Erythroblast (primary cell): ENCODE measurements at places on chromosomes 1 and 21.
A peak's percentile ranks its signal among the peaks of the same experiment; 100 is the strongest.

GRCh38 chr1:36653850-36654249 is 171.1 kb upstream of the CSF3R start:
- no peak for DNase-seq

GRCh38 chr21:38920631-38921398 is 115.1 kb downstream of the ETS2 start:
- no peak for DNase-seq

DNA sequence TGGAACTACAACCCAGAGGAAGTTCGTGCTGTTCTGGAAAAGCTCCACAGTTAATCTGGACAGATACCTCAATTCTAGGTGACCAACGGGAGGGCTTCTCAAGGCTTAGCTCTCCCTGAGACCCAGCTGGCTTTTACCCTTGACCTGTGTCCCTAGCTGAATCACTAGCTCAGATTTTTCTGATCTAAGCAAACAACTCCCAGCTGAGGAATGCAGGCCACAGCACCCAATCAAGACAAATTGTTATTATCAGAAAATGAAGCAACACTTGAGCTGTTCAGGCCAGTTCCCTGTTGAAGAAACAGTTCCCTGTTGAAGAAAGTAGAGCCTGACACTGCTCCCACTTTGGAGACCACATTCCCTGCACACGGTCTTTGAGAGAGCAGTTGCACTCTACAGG is 16.0 kb downstream of the DIO1 start:
- DNase-seq, result no peak

- no peak for DNase-seq
Observed at GRCh38 chr1:246319083-246319714, 187.9 kb downstream of the SMYD3 start.

DNA sequence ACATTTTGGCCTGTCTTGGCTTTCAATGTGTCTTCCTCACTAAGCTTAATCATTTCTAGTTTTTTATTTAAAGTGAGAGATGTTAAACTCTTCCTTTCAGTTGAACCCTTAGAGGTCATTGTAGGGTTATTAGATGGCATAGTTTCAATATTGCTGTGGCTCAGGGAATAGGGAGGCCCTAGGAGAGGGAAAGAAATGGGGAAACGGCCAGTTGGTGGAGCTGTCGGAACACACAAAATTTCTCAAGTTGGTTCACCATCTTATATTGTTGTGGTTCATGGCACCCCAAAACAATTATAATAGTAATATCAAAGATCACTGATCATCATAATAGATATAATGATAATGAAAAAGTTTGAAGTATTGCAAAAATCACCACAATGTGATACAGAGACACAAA is 31.4 kb upstream of the KAZN start:
- DNase-seq, result no peak

GRCh38 chr21:35201288-35201687 is 152.2 kb upstream of the RUNX1 start:
- no peak for DNase-seq

- DNase-seq, result no peak
Observed at GRCh38 chr1:8384088-8384487, 66.2 kb downstream of the SLC45A1 start.

DNA sequence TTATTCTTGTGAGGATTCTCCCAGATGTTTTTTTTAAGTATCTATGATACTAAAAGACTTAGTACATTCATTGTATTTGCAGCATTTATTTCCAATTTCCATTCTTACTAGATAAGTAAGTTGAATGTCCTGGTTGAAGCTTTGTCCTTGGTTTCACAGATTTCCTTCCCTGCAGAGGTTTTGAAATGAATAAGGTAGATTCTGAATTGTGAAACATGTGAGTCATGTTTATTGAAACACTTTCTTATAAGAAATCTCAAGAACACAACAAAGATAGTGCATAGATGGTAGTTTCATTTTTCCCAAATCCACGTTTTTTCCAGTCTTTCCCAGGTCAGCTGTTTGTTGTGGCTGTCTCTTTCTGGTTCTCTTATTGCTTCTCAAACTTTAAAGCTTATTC is 24.8 kb downstream of the GABPA start:
- no peak for DNase-seq

DNA sequence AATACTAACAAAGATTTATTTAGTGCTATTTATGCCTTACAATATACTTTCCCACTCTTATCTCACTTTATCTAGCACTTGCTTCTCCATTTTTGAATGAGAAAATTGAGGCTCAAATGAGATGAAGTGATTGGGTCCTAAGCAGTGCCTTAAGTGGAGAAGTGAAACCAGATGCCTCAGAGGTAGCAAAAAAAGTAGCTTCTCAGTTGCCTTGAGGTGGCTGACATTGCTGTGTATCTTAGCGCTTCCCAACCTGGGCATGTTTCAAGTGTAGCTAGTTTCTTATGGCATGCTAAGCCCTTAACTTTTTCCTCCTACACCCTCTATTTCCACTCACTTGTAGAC is 390.4 kb downstream of the OMA1 start:
- DNase-seq, result no peak

DNA sequence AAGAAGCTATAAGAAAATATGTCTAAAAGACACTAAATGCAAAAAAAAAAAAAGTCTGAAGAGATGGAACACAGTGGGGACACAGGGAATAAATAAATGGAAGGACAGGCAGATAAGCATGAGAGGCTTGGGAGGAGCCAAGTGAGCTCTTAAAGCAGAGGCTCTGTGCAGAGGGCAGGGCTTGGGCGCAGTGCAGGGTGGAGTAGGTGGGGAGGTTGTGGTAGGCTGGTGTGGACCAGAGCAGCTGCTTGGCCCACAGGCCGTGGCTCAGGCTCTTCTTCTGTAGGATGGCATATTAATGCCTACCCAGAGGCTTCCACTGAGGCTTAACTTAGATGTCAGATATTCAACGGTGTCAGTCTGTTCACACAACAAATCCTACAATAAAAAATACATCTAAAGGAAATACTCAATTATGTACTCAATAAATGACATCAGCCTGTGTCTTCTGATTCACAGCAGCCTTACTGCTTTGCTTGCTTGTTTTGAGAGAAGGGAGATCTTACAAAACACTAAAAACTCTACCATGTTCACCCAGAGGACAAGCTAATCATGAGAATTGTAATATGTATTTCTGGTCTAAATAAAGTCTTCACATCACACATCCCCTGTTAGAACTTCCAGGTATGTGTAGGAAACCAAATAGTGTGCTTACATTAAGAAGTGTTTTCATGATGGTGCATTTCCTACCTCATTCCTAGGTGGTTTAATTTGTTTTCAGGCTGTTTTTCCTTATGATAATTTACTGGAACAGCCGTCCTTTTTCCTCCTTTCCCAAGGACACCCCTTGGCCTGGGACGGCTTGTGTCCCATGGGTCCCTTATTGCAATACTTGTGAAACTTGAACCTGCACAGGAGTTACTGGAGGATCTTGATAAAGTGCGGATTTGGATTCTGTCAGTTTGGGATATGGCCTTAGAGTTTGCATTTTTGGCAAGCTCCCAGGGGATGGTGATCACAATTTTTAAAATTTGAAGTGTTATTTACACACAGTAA is 24.9 kb downstream of the DIP2A start:
- DNase-seq, result peak; percentile 47

- DNase-seq, result peak; percentile 31
Observed at GRCh38 chr1:228507961-228508652, 20.9 kb downstream of the RNF187 start.

- no peak for DNase-seq
Observed at GRCh38 chr1:119794230-119794875, 16.9 kb downstream of the REG4 start.

- no peak for DNase-seq
Observed at GRCh38 chr1:209613400-209614150, 30.1 kb downstream of the CAMK1G start.

DNA sequence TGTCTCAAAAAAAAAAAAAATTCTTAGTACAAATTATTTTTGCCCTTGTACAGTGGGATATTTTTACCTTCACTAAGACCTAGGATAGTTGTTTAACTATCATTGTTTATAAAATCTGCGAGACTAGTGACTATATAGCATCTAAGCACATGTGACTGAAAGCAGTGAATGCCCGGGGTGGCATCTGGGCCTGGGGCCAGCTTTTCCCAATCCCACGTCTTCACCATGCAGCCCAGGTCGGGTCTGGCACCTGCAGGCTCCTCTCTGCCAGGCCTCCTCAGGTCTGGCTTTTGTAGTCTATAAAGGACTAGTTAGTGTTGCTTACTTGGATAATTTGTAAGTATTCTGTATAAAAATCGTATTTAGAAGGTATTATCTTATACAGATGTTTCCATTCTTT is 40.8 kb downstream of the CBS start:
- no peak for DNase-seq

DNA sequence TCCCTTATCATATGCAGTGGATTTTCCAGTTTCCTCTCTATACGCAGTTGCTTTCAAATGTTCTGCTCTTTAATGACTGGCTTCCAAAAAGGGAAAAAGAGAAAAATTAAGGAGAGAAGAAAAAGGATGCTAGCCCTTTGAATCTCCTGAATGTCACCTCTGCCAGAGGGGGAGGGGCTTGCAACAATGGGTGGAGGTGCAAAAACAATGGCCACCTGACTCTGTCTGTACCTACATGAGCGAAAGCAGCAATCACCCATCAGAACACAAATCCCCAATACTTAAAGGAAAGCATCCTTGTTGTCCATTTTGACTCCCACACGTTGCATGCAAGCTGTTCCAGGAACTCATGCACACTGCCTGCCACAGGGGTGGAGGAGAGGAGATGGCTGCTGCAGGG is 61.2 kb downstream of the CCDC30 start:
- DNase-seq, result no peak

- DNase-seq, result no peak
Observed at GRCh38 chr1:211605603-211606331, 26.8 kb upstream of the SLC30A1 start.

DNA sequence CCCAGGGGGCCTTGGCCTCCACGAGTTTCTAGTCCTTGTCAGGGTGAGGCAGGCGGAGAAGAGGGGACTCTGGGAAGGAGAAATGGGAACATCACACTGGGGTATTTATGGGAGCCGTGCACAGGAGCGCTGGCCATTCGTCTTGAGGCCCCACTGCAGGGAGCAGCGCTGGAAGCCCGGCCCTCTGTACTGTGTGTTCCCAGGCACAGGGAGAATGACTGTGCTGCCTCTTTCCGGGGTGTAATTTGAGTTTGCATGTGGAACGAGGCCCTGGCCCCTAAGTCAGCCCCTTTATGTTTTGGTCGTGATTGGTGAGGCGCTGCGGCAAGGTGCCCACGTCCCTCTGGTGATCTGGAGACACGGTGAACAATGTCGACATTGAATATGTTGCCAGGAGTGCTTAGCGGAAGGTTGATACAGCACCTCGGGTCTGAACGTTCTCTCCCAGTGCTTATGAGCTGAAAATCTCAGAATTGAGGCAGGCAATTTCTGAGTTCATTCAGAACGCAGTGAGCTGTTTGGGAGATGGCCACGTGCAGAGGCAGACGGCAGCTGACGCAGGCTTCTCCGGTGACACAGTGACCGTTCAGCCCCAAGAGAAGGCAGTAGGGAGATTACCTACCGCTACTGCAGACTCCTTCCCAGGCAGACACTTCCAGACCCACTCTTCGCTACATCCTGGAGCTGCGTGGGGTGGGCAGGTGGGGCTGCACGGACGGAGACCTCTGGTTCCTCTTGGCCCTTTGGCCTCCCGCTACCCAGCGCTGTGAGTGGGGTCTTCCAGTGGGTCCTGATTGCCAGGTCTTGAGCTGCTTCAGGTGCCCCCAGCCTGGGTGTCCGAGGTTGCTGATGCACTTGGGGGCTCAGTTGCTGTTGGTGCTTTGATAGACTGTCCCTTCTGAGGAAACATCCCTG is 265.8 kb downstream of the CAMTA1 start:
- no peak for DNase-seq

DNA sequence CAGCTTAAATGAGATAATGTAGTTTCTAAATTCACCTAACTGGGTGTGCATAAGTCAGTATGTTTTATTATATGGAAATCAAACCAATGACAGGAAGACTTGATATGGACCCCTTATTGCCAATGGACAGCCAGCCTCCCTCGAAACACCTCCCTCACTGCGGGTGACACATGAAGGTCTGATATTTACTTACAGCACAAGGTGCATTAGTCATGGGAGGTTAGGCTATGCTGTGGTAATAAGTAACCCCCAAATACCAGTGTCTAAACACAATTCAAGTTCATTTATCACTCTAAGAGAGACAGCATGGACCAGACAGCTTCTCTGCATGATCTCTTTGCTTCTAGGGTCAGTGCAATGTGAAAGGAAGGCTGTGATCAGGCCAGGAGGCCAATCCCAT is 126.0 kb upstream of the KCNJ6 start:
- DNase-seq, result no peak

GRCh38 chr1:156367383-156368156 is 1.4 kb upstream of the RHBG start:
- no peak for DNase-seq

DNA sequence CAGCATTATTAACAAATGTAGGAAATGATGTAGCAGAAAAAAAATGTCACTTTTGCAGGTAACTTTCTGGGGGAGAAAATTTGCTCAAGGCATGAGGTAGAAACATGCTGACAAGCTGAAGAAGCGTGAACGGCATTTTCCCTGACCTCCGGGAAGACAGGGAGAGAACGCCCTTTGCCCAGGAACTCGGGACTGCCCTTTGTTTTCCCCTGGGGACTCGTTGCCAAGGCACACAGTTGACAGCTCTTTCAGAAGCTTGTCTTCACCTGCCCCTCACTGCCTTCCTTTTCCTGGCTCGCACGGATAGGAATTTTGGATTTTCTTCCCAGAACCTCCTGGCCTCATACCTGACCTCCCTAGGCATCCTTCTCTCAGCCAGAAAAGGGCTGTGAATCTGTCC is 52.7 kb upstream of the COA6 start:
- no peak for DNase-seq

DNA sequence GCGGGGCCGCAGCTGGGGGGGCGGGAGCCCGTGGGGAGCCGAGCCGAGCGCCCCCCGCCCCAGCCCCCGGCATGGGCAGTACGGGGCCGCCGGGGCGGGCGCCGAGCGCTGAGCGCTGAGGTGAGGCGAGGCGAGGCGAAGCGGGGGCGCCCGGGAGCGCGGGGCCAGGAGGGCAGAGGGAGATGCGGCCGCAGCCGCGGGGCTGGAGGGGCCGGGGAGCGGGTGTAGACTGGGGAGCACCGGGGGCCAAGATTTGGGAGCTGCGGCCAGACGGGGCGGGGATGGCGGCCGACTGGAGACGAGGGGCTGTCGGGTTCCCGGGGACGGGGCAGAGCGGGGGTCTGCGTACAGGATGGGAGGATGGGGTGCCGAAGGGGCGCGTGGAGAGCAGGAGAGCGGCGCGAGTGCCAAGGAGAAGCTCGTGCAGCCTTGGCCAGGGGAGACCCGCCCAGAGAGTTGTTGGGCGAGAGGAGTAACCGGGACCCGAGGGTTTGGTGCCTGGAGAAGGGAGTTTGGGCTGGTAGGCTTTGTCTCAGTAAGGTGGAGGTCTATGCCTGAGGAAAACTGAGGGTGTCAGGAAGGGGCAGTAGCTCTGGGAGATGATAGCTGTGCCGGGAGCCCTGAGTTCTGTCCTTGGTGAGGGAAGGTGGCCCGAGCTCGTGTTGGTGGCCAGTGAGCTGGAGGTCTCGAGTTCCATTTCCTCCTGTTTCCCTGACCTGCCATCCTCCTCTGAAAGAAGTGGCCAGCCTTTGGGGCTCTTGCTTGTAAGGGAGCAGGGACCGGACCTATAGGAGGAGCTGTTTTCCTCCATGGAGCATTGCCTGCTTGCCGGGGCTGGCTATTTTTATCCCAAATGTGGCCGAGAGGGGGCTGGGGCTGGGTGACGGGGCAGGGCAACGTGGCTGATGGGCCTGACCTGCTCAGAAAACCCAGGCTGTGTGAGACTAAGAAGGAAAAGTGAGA is 539 bp downstream of the ATP8B2 start:
- peak; percentile 57 for DNase-seq
